Inflammatory macrophage (primary cell): ENCODE measurements at places on chromosomes 1 and 21.

GRCh38 chr1:222387007-222387814 lies 160.7 kb downstream of the HHIPL2 start:
- DNase-seq: no peak

- DNase-seq: peak; percentile 46
Measured at GRCh38 chr1:40848530-40849189, 13.5 kb downstream of the CITED4 start.

DNA sequence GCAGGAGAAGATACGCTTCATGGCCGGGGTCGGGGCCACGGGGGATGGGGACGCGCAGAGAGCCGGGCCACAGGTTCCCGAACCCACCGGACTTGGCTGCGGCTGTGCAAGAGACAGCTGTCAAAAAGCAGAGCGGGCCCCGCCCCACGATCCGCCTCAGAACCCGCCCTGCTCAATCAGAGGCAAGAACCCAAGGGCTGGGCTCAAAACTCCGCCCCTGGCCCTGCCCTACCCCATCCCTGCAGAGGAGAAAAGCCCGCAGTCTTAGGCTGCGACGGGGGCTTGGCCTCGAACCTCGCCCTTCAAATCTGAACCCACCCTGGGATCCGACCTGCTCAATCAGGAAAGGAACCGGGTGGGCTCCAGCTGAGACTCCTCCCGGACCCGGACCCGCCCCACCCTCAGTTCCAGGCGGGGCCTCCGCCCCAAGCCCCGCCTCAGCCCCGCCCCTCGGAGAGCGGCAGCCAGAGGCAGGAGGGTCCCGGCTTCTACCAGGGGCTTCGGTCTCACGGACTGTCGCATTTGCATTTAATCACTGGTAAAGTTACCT lies at the start of gene ANKRD35:
ANKRD35 (minus strand) TSS at position 129 of the 550 bp plus-strand sequence; CDS start at position 21, 108 bp downstream.
- peak; percentile 79 for DNase-seq

DNA sequence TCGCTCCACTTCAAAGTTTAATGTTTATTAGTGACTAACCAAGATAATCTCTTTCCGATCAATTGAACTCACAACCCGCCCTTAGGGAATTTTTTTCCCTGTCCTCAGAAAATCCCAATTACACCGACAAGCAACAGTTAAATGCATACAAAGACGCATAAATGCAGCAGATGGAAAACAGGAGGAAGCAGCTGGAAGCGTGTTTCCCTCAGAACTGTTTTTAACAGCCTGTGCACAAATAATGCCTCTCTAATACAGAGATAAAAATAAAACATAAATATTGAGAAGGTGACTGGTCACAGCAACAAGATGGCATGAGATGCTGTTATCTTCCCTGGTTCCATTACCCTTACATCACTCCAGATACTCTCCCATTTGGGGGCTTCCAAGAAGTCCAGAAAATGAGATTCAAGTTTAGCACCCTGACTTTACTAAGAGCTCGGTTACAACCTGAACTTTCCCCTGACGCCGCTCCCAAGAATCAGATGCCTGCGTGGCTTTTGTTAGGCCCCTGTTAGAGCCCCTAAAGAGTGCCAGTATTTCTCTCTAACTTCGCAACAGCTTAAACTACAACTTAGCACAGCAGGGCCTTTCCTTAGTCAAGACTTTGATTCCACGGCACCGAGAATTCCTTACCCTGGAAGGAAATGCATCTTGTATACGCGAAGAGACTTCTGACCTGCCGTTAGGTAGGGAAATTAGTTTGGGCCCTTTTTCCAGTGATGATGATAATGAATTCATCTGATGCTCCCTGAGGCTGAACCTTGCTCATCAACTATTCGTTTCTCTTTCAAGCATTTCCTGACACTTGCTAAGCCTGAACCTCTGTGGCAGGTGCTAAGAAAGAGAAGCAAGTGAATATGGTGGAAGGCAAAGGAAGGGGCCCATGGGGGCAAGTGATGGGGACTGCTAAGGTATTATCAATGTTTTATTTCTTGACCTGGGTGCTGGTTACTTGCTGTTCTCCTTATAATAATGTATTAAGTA lies 137.7 kb upstream of the SMYD2 start:
- no peak for DNase-seq

GRCh38 chr1:24297187-24297851 lies 21.8 kb upstream of the GRHL3 start:
- no peak for DNase-seq

DNA sequence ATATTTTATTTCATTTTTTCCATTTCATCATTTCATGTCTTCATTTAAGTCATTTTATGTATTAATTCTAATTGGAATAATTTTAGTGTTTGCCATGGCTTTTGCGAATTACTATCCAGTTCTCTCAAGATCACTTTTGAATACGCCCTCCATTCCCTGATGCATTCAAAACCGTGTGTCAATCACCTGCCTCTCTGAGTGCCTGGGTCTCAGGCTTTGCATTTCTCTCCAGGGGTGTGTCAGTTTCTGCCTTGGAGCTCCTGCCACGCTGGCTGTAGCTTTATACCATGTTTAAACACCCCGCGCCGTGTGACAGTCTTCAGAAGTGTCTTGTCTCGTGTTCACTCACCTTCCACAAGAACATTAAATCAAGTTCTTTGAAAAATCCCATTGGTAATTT lies 7.4 kb upstream of the DNMT3L start:
- DNase-seq: no peak

GRCh38 chr1:147409886-147410285 lies 131.4 kb upstream of the BCL9 start:
- DNase-seq: peak; percentile 40

DNA sequence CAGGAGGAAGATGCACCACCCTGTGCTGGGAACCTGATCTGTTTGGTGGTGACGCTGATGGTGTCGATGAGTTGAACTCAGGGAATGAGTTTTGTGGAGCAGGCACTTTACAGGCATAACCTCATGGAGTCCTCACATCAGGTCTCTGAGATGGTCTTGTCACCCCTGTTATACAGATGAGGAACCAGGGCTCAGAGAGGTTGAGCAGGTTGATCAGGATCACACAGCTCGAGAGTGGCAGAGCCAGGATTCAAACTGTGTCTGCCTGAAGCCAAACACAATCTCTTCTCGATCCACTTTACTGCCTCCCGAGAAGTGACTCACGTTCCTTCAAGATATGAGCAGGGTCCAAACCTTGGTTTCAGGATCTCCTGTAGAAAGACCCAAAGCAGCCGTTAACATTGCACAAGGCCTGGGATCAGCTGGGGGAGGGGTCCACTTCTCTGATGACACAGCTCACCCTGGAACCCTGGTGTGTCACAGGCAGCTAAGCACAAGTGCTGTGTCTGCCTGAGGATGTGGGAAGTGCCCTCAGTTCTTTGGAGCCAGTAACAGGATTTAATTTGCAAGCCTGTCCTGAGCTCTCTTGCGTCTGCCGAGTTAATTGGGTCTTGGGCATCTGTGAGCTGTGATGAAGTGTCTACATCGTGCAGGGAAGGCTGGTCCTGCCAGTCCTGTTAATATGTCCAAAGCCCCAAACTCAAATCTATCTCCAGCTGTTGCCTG lies 65.4 kb upstream of the STUM start:
- no peak for DNase-seq

DNA sequence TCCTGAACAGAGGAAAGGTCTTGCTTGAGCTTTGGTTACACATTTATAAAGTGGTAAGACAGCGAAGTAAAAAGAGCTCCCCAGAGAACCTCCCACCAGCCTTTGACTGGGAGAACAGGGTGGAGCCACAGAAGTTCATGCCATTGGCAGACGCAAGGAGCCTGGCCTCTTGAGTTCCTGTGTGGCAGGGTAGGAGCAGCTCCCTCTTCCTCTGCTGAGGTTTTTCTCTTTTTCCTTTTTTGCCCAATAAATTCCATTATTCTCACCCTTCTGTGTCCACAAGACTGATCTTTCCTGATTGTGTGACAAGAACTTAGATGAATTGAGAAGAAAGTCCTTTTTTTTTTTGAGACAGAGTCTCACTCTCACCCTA lies 4.3 kb downstream of the THEM4 start:
- no peak for DNase-seq

GRCh38 chr21:21662776-21663175 lies 664.6 kb downstream of the NCAM2 start:
- no peak for DNase-seq
